Astrocyte (in vitro differentiated cells and primary cell): ENCODE measurements at places on chromosomes 2 and 18.

- H3K36me3 ChIP-seq: peaks cover 7% of the 10 kb centered on the region
- no peak overlapping the region for H3K27ac ChIP-seq
Observed at GRCh38 chr18:76351961-76352581, 143.0 kb downstream of the ZNF516 start.

GRCh38 chr18:49075681-49076080 lies 124.9 kb upstream of the SMAD7 start:
- no peaks in the 10 kb centered on the region for H3K36me3 ChIP-seq
- H3K27ac ChIP-seq: no peak overlapping the region
- H3K27me3 ChIP-seq: no peaks in the 10 kb centered on the region
- H3K4me1 ChIP-seq: no peaks in the 10 kb centered on the region
- no peak overlapping the region for H3K4me3 ChIP-seq

- H3K4me1 ChIP-seq: peaks cover 6% of the 10 kb centered on the region
- no peak for DNase-seq
- no peaks in the 10 kb centered on the region for H3K36me3 ChIP-seq
- H3K27me3 ChIP-seq: no peaks in the 10 kb centered on the region
Observed at GRCh38 chr2:216003876-216004696, 9.3 kb downstream of the MREG start.

- H3K4me3 ChIP-seq: peak overlapping the region; percentile 30
- no peaks in the 10 kb centered on the region for H3K27me3 ChIP-seq
- peaks cover 29% of the 10 kb centered on the region for H3K4me1 ChIP-seq
- peak; percentile 83 for DNase-seq
- H3K36me3 ChIP-seq: no peaks in the 10 kb centered on the region
Observed at GRCh38 chr18:49723648-49724180, 89.6 kb downstream of the ACAA2 start.

GRCh38 chr2:167404627-167405284 lies 516.5 kb downstream of the XIRP2 start:
- DNase-seq: peak; percentile 66
- H3K36me3 ChIP-seq: no peaks in the 10 kb centered on the region
- peak overlapping the region; percentile 0 for H3K27ac ChIP-seq
- no peak overlapping the region for H3K4me3 ChIP-seq
- H3K27me3 ChIP-seq: no peaks in the 10 kb centered on the region

DNA sequence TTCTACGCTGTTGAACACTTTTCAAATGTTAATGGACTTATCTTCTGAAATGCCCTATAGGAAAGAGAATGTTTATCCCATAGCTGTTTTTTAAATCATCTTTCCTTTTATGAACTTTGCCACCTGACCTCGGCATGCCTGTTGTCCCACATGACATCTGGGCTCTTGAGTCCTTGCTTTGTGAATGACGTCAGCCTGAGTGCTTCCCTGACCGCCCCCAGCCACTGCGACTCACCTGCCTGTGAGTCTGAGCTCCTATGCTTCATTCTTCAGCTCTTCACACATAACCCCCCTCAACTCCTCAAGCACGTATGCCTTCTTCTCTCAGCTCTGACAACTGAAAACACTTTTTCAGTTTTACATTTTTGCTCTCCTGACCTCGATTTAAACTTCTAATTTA lies 166.8 kb downstream of the DCDC2C start:
- no peak overlapping the region for H3K27ac ChIP-seq
- H3K4me3 ChIP-seq: no peak overlapping the region
- H3K27me3 ChIP-seq: no peaks in the 10 kb centered on the region
- DNase-seq: no peak
- no peaks in the 10 kb centered on the region for H3K4me1 ChIP-seq
- no peaks in the 10 kb centered on the region for H3K36me3 ChIP-seq

DNA sequence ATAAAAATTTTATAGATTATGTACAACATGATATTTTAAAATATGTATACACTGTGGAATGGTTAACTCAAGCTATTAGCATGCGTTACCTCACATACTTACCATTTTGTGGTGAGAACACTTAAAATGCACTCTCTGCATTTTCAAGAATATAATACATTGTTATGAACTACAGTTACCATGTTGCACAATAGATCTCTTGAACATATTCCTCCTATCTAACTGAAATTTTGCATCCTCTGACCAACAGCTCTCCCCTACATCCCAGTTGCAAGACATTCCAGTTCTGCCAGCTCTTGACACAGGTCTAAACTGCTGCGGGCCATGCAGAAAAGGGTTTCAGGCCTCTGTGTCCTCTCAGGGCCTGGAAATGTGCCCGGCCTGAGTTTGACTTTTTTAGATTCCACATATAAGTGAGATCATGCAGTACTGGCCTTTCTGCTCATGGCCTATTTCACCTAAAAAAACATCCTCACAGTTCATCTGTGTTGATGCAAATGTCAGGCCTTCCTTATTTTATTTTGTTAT lies 113.7 kb downstream of the CDCA7 start:
- no peaks in the 10 kb centered on the region for H3K4me1 ChIP-seq
- no peaks in the 10 kb centered on the region for H3K36me3 ChIP-seq
- no peak overlapping the region for H3K27ac ChIP-seq
- H3K4me3 ChIP-seq: no peak overlapping the region
- H3K27me3 ChIP-seq: peaks cover 2% of the 10 kb centered on the region
- DNase-seq: no peak

DNA sequence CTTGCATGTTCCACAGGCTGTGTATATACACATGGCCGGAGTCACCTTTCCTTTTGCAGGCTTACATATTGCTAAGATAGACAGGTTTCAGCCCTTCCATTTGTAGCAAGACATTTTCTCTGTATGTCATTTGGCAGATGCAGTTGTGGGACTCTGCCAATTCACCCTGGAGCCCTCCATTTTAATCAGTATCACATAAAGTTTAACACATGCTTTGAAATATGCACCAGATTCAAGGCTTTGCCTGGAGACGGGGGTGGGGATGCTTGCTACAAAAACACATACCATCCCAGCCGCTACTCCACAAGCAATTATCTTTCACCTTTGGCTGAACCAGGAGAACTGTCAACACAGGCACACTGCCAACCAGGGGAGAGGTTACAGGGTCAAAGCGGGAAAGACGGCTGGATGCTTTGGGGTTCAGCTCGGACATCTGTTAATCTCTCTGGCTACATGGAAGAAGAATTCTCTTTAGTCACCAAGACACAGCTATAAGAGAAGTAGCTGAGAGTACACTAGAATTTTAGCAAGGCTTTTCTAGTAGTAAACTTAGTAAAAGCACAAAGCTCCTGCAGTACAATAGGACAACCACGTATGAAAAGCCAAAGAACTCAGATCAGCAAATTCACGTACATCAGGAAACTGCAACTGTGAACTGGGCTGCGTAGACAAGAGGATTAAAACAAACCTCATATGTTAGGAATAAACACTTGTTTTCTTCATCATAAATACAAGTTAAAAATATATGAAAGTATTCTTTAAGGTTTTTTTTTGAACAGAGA lies 130.9 kb downstream of the EXOC6B start:
- no peak overlapping the region for H3K4me3 ChIP-seq
- no peaks in the 10 kb centered on the region for H3K27me3 ChIP-seq
- DNase-seq: peak; percentile 74
- no peaks in the 10 kb centered on the region for H3K36me3 ChIP-seq

DNA sequence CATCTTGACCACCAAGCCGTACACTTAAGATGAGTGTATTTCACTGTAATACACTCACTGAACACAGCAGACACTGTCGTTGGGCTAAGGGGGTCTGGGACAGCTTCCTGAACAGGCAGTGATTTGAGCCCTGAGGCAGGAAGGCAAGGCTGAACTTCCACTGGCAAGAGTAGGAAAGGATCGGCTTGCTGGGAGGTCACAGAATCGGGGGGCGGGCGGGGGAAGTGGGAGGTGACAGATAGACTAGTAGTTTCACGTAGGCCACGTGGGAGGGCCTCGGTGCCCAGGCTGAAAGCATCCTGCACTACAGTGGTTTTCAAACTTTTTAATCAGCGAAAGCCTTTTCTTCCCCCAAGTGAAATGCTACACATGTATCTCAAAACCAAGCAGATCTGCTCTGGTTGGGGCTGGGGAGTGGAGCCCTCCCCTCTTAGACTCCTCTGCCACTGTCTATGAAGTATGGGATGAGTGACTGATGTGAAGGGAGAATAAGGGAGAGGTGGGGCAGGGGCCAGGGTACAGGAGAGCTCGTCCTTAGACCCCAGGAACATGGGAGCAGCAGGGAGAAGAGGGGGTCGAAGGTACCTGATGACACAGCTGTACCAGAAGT lies 8.6 kb downstream of the PARD6G start:
- no peaks in the 10 kb centered on the region for H3K36me3 ChIP-seq
- no peaks in the 10 kb centered on the region for H3K27me3 ChIP-seq
- no peak overlapping the region for H3K4me3 ChIP-seq
- DNase-seq: no peak

DNA sequence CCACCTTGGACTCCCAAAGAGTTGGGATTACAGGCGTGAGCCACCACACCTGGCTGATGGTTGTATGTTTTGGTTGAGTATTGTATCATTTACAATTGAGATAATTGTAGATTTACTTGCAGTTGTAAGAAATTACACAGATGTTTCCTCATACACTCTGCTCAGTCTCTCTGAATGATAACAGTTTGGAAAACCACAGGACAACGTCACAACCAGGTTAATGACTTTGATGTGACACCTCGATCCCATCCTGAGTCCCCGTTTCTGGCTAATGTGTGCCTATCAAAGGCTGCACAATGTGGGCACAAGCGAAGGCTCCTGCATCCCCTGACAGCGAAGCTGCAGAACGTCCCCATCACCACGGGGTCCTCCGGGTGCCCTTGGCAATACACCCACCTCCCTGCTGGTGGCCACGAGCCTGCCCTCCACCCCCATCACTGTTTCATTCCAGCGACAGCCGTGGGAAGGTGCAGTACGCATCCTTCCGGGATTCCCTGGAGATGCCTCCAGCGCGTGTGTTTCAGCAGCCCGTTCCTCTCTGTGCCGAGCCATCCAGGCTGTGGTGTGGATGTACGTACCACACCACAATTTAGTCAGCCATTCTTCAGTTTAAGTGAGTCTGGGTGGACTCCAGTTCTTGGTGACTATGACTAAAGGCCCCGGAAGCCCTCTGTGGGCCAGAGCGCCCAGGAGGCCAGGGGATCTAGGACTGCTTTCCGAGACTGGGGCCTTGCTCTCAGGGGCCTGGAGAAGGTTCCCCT lies 4.3 kb upstream of the PDCD1 start:
- H3K36me3 ChIP-seq: no peaks in the 10 kb centered on the region
- H3K27ac ChIP-seq: no peak overlapping the region
- no peak overlapping the region for H3K4me3 ChIP-seq

DNA sequence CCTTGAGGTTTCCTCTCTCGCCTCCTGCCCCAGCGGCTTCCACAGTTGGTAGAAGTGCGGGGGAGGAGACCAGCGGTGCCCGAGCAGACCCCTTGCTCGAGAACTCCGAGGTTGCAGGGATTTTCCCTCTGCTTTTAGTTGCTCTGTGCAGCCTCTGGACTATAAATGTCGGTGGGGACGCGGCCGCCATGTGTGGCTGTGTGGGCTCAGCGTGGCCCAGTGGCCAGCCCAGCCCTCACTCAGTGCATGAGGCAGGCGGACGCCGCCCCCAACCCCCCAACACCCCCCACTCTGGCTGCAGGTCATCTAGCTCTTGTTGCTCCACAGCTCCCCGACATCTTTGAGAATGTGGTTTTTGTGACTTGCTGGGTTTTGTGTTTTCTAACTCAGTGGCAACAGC lies 15.3 kb upstream of the D2HGDH start:
- no peaks in the 10 kb centered on the region for H3K27me3 ChIP-seq
- no peak for DNase-seq
- H3K27ac ChIP-seq: no peak overlapping the region
- H3K4me3 ChIP-seq: no peak overlapping the region
- no peaks in the 10 kb centered on the region for H3K4me1 ChIP-seq
- H3K36me3 ChIP-seq: peaks cover 5% of the 10 kb centered on the region

GRCh38 chr2:225310745-225311144 lies 88.8 kb upstream of the NYAP2 start:
- no peaks in the 10 kb centered on the region for H3K27me3 ChIP-seq
- no peak overlapping the region for H3K27ac ChIP-seq
- DNase-seq: no peak
- H3K4me3 ChIP-seq: no peak overlapping the region

DNA sequence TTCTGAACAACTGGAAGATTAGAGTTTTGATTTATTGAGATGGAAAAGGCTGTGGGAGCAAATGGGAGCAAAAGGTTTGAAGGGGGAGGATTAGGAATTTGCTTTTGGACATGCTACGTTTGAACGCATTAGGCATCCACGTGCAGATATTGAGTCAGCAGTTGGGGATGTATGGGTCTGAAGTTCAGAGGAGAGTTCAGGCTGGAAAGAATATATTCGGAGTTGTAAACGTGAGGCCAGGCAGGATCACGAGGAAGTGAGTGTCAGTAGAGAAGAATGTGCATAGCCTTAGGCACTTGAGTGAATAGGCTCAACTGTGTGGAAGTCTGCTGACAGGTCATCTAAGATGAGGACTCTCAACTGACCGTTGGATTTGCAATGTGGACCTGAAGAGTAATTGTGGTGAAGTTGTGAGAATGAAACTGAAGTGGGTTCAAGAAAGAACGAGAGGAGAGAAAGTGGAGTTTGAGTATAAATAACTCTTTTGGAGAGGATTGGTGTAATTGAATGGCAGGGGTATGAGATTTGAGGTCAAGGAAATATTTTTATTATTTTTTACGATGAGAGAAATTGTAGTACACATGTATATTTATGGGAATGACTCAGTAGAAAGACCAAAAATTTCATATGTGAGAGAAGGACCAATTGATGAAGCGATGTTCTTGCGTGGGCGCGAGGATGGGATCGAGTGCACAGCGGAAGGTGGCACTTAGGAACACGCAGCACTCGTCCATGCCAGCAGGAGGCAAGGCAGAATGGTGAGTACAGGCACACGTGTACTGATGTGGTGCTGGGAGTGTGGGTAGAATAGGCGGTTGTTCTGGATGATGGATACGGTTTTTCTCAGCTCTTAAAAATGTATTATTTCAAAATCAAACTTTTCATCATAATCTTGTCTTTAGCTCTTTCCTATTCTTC lies 40.5 kb upstream of the POLE4 start:
- peaks cover 6% of the 10 kb centered on the region for H3K4me1 ChIP-seq
- no peak overlapping the region for H3K4me3 ChIP-seq
- no peaks in the 10 kb centered on the region for H3K36me3 ChIP-seq
- no peaks in the 10 kb centered on the region for H3K27me3 ChIP-seq
- H3K27ac ChIP-seq: no peak overlapping the region

GRCh38 chr2:222427646-222428301 lies 3.4 kb downstream of the SGPP2 start:
- H3K27me3 ChIP-seq: peaks cover 28% of the 10 kb centered on the region
- no peak for DNase-seq
- no peaks in the 10 kb centered on the region for H3K36me3 ChIP-seq
- no peak overlapping the region for H3K27ac ChIP-seq
- no peak overlapping the region for H3K4me3 ChIP-seq

DNA sequence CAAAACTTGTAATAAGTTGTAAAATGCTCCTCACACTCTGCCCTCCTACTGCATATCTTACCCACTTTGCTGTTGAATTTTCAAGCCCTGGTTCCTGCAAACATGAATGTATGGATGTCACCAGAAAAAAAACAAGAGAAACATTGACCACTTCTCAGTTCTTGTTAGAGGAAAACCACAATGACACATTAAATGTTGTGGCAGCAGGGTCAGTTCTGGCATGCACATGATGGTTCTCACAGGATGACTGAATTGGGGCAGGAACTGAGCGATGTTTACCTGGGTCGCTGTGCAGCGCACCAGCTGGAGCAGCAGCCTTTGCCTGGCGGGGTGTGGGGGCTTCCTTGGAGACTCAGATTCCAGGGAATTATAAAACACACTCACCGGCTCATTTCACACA lies 14.0 kb upstream of the PRKCE start:
- H3K36me3 ChIP-seq: no peaks in the 10 kb centered on the region
- H3K27me3 ChIP-seq: peaks cover 45% of the 10 kb centered on the region
- no peak overlapping the region for H3K27ac ChIP-seq
- no peak overlapping the region for H3K4me3 ChIP-seq
- peaks cover 6% of the 10 kb centered on the region for H3K4me1 ChIP-seq
